Effector memory CD4-positive, alpha-beta T cell (primary cell): ENCODE measurements at places on chromosomes 3 and 15.

GRCh38 chr15:55266547-55266946 is 23.1 kb downstream of the RAB27A start:
- no peak for DNase-seq

DNA sequence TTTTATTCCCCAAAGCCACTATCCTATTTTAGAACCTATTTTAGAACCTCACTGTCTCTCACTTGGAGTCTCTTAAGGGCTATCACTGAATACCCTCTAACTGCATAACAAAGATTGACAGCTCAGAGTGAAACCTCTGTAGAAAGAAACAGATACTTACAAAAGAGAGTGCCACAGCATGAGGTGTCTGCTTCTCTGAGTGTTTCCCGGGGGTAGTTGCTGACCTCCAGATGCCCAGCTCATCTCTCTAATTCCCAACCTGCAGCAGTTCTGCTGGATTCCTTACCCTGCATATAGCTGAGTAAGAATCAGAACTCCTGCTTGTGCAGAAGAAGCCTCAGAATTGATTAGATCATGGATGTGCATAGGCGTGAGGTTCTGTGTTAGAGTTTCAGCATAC is 34.5 kb downstream of the P3H2 start:
- no peak for DNase-seq

- DNase-seq = no peak
Observed at GRCh38 chr3:78255403-78255802, 1215.5 kb downstream of the ROBO2 start.

- DNase-seq = no peak
Observed at GRCh38 chr3:186976837-186977750, 46.8 kb downstream of the ST6GAL1 start.

DNA sequence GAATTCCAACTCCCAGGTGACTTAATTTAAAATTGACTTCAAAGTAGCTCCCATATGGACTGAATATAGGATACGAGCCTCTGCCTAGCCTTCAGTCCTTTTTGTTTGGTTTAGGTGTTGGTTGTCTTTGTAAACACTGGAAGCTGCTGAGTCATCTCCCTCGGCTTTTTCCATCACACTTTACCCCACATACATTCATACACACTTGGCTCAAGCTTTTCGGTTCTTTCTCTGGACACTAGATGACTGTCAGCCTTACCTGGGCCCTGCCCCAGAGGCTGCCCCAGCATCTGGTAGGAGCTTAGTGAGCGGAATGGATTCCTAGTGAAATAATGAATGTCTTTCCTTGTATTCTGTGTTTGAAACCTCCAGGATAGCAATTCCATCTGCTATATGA is 201.5 kb upstream of the IL12A start:
- DNase-seq = no peak

DNA sequence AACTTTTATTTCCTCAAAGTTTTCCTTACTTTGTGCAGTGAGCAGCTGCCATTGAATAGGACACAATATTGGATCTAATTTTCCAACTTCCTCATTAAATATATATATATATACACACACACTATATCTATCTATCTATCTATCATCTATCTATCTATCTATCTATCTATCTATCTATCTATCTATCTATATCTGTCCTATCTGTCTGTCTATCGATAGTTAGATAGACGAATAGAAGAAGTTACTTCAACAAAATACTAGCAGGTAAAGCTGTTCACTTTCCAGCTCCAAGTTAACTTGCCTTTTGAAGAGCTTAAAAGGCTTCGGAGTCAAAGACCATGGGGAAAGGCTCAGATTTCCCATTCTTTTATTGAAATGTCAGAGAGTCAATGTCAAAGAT is 3.6 kb upstream of the DLG1 start:
- DNase-seq = no peak
